ENCODE measurements at places on chromosomes 1 and 21.

DNA sequence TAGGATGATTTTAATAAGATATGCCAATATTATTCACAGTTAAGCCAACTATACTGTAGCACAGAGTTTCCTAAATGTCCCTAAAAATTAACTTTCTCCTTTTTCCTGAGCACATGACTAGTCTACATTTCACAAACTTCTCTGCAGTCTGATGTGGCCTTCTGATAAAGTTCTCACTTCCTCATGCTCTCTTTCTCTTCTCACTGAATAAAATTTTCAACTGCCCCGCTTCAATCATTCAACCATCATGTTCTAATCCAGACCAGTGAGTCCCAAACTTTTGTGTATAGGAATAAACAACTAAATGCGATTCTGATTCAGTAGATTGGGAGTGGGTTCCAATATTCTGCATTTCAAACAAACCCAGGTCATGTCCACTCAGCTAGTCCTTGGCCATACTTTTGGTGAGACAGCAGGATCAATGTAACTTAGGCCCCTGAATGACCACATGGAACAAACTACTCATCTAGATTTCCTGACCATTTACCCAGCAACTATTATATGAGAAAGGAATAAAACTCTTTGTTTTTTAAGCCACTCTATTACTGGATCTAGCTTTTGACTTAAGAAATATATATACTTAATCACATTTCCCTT is 20.1 kb downstream of the TUT4 start:
- DNase-seq: no peak

DNA sequence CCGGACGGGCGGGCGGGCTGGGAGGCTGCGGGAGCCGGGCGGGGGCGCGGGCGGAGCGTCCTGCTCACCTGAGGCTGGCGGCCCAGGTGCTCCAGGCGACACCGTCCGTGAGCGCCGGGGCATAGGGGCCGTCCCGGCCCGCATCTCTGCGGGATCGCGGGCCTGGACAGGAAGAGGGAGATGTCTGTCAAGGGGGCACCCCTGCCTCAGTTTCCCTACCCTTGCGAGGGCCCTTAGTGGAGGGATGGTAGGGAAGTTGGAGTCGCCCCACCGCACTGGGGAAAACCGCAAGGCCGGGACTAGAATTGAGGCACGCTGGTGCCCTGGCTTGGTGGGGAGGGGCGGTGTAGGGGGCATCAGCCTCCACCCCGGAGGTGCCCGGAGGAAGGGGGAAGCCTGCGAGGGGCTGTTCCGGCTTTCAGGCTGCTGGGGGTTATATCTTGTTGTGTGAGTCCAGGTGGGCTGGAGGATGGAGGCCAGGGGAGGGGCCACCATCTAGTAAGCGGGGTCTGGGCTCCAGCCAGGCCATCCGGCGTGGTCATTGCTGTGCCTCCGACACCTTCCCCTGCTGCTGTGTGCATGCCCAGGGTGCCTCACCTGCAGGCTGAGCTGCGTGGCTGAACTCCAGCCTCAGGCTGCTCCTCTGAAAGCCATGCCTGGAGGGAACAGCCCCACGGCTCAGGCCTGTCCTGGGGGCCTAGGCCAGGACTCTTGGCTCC is 580 bp downstream of the VWA1 start:
- DNase-seq: no peak

GRCh38 chr1:182143154-182143657 is 81.7 kb upstream of the ZNF648 start:
- peak; percentile 89 for DNase-seq

DNA sequence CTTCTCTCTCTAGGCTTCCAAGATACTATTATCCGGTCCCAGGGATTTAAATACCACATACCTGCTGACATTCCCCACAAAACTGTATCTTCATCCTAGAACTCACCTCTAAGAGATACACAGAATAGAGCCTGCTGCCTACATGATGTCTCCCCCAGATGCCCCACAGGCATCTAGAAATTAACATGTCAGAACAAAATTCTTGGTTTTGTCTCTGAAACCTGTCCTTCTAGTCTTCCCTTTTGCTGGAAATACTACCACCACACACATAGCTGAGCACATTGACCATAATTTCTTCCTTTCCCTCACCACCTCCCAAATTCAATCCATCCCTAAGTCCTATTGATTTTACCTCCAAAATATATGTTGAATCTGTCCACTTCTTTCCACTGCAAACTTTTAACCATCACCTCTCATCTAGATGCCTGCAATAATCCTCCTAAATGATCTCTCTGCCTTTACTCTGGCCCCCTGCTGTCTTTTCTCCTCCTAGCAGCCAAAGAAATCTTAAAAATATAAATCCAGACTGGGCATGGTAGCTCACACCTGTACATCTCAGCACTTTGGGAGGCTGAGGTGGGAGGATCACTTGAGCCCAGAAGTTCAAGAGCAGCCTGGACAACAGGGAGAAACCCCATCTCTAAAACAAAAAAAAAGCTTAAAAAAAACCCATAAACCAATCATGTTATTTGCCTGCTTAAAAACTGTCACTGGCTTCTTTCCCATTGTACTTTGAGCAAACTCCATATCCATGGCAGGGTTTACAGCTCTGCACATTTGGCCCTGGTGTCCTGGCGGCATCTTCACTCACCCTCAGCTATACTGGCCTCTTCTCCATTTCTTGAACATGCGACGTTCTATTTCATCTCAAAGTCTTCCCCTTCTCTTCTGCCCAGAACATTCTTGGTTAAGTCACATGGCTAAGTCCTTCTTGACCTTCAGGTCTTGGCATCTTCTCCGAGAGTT is 6.2 kb upstream of the FAM76A start:
- DNase-seq: no peak

DNA sequence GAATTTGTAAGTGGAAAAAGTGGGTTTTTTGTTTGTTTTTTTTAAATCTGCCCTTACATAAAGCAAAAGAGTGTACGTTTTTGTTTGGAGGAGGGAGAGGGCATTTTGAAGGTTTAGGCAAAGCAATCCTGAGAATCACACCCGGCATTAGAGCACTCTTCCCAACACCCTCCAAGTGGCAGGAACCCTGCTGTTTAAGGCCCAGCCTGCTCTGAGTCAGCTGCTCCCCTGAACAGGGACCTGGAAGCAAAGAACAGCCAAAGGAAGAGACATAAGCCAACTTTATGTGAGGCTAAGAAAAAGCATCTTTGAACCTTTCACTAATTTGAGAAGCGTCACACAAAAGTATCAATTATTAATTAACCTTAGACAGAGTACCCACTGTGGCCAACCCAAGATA is 16.9 kb downstream of the MTFR1L start:
- no peak for DNase-seq

- DNase-seq: peak; percentile 21
These were observed 209.7 kb upstream of the VAMP3 start for GRCh38 chr1:7561331-7561921.

- DNase-seq: no peak
These were observed 738 bp upstream of the KCNA2 start for GRCh38 chr1:110606657-110607535.

DNA sequence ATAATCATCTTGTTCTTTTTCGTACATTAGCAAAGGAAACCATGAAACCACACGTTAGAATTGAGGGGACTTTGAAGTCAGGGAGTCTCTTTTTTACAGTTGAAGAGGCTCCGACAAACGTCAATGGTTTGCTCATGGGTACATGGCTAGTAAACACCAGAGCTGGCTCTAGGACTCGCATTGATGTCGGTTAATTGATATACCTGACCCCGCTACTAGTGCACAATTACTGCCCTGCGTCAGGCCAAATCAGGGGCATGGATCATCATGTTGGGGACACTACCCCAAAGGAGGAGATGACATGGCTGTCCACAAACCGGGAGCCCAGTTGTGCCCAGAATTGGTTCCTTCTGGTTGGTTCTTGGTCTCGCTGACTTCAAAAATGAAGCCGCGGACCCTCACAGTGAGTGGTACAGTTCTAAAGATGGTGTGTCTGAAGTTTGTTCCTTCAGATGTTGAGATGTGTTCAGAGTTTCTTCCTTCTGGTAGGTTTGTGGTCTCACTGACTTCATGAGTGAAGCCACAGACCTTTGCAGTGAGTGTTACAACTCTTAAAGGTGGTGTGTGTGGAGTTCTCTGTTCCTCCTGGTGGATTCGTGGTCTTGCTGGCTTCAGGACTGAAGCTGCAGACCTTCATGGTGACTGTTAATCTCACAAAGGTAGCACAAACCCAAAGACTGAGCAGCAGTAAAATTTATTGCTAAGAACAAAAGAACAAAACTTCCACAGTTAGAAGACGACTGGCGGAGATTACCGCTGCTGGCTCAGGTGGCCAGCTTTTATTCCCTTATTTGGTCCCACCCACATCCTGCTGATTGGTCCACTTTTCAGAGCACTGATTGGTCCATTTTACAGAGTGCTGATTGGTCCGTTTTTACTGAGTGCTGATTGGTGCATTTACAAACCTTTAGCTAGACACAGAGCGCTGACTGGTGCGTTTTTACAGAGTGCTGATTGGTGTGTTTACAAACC is 126.9 kb upstream of the ERRFI1 start:
- peak; percentile 62 for DNase-seq

DNA sequence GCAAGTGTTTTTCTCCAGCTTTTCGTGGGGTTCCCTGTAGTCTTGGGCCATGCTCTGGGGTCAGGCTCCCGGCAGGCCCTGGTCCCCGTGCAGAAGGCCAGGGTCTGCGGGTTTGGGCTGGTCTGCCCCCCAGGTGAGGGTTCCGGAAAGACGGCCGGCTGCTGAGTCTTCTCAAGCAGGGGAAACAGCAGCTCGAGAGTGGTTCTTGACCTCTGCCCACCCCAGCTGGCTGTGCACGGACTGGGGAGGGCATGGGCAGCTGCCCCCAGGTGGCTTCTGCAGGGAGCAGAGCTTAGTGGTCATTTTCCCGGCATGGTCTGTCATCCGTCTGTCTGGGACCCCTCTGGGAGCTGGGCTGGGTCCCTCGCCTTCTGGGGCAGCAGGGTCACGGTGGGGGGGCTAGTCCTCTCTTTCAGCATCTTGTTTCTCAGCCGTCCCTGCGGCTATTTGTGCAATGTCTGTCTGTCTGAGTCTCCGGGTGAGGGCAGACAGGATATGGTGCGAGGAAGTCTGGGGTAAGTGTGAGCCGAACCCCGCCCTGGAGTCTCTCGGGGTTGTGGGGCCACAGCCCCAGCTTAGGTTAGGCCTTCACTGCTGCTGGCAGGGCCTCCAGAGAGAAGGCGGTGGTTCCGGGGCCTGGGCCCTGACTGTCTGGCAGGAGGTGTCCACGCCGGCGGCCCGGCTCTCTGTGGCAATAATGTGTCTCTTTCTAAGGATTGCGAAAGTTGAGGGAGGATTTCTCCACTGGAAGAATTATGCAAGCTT is 6.1 kb downstream of the SKI start:
- DNase-seq: no peak

DNA sequence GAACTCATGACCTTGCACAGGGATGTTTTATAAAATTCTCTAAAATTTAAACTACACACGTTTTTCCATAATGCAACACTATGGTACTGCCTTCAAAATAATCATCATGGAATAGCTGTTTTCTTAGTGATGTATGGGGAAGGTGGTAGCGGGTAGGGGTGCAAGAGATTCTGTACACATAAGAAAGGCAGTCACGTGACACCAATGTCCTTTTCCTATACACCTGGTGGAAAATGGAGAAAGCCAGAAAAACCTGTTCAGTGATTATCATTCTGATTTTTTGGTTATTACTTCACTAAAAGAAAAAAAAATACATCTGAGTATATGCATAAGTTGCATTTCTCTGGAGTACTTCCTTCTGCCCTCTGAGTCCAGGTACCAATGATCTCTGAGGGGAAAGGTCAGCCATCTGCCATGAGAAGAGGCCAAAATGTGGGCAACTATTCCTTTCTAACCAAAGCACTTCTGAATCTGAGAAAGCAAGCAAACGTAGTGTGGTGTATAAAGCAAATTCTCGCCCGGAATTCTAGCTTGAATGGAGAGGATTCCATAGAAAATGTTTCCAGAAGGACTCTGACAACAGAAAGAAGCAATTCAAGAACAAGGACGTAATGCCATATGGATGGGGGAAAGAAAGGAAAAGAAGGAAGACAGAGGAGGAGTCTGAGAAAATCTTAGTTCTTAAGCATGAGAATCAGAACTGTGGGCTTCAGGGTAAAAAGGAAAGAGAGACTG is 137.3 kb downstream of the RERE start:
- DNase-seq: no peak

DNA sequence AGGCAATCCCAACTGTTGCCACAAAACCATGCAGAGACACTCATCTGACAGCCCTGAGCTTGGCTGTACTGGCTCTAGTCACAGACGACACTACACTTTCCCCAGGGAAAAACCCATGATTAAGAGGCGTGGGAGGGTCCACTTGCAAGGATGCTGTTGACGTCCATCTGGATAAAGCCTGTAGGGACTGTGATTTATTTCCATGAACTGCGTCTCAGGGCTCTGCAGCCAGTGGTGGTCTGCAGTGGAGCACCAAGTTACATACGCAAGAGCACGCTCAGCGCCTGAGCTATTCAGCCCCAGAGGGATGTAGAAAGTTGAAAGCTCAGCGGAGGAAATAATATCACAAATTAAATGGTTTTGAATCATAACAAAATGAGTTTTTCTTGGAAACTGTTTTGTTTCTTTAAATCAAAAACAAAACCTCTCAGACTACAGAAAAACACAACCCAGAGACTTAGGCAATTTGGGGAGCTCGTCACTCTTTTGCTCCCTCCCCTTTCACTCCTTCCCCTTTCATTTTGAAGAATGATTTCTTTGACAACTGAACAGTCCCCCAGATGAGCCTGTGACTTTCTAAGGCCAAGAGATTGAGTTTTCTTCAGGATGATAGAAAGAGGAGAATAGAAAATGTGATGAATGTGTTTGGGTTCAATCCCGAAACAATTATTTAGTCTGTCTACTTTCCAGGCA is 71.2 kb downstream of the NGF start:
- DNase-seq: no peak

DNA sequence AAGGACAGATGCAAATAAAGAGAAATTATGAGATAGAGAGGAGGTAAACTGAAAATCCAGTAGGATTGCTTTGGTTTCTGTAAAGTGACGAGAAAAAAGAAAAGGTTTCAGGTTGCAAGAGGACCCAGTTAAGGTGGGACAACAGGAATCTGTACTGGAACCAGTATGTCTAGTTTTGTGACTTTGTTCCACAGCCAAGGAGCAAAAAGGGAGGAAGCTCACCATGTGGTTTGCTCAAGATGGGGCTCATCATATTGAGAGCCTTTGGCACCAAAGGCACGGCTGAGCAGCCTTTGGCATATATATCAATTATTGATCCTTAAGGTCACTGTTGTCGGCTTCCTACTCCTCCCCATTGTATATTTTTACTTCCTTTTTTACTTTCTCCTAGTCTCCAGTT is 1.8 kb upstream of the ZDHHC18 start:
- DNase-seq: no peak

DNA sequence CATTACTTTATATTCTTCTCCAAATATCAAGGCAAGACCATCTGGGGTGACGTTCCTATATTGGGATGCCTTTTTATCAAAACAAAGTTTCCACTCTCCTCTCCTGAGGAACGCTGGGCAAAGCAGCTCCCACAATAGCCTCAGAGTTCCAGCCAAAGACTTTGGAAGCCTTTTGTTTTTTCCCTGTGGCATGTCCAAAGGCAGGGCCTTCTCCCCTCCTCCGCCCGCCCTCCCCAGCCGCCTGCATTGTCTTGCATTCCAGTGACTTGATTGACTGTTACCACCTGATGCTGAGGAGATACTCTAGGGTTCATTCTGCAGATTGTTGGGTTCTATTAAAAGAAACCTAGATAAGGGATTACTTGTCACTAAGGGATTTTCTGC is 43.5 kb downstream of the PROX1 start:
- no peak for DNase-seq

- peak; percentile 60 for DNase-seq
These were observed 19.9 kb upstream of the IFNGR2 start for GRCh38 chr21:33383056-33383888.

GRCh38 chr21:38769191-38769780 is 36.4 kb upstream of the ETS2 start:
- DNase-seq: no peak

- no peak for DNase-seq
These were observed 41.0 kb upstream of the COL18A1 start for GRCh38 chr21:45363921-45364467.

- no peak for DNase-seq
These were observed 76.2 kb upstream of the CD34 start for GRCh38 chr1:207987164-207987563.

Measured in DND-41 (cell line).